CD4-positive, alpha-beta T cell treated with Interleukin-10 for 1 hour (primary cell): ENCODE measurements at places on chromosomes 2 and 18.

DNA sequence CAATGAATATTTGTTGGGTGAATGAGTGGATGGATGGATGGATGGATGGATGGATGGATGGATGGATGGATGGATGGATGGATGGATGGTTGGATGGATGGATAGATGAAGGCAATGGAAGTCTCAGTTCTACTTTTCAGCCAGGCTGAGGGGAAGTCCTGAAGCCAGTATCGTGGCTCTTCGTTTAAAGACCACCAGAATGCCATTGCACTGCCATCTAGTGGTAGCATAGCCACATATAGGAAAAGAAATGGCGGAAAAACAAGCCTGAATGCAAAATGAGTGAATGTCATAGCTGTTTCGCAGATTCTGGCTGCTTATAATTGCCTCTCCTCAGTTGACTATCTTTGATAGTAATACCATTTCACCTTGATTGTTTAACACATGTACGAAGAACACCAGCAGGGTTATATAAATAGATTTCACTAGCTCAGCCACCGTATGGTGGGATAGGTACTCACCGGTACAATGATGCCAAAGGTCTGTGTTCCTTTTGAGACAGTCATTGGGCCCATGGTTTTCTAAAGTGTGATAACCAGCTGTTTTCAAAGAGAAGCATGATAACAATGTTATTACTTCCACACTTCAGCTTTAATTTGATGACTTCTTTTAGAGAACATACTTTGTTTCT, 62.3 kb upstream of the GREB1L start:
- peak; percentile 58 for DNase-seq

- DNase-seq: no peak
Measured at GRCh38 chr2:151334082-151334815, 23.1 kb upstream of the TNFAIP6 start.

DNA sequence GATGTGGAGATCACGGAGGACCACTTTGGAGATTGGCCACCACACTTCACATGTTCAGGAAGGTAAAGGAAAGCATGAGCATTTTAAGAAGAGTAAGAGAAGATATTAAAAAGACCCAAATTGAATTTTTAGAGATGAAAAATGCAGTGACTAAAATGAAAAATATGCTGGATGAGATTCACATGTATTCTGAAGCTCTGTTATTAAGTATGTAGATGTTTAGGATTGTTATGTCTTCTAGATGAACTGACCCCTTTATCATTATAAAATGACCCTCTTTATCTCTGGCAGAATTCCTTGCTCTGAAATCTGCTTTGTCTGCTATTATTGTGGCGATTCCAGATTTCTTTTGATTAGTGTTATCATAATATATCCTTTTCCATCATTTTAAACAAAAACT, 36.0 kb upstream of the DYNC2LI1 start:
- DNase-seq: no peak

GRCh38 chr2:190858817-190859216, 21.8 kb upstream of the GLS start:
- no peak for DNase-seq

- no peak for DNase-seq
Measured at GRCh38 chr2:16687222-16687621, 21.6 kb upstream of the CYRIA start.
